ENCODE measurements at places on chromosomes 12 and 14.

- no peak for DNase-seq
Measured at GRCh38 chr14:78754059-78754458, 583.9 kb downstream of the NRXN3 start.

GRCh38 chr12:91622981-91623380 is 440.4 kb upstream of the DCN start:
- DNase-seq = no peak

GRCh38 chr12:30973175-30973574 is 46.6 kb downstream of the TSPAN11 start:
- DNase-seq = no peak

DNA sequence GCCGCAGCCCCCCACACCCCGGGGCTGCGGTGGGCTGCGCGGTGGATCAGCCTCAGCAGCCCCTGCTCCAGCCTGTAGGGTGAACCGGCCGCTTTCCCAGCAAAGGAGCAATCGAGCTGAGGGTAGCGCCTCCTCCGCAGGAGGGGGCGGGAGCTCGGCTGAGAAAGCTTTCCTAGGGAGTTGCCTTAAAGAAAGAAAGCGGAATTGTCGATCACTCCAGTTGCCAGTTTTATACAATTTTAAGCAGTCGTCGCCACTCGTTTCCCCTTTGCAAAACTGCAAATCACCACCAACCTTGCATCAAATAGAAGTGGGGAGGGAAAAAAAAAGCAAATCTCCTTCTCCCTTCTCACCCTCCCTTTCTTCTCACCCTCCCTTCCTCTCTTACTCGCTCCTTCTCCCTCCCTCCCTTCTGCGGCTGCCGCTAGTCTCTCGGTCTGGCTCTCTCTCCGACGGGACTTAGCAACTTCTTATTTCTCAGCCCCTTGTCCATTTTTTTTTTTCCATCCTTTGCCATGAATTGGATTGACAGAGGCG is at the start of gene PDE3A:
Gene PDE3A (plus strand): TSS at position 424 of the 537 bp plus-strand sequence. CDS start 748 bp downstream, outside the sequence.
- peak; percentile 37 for DNase-seq

DNA sequence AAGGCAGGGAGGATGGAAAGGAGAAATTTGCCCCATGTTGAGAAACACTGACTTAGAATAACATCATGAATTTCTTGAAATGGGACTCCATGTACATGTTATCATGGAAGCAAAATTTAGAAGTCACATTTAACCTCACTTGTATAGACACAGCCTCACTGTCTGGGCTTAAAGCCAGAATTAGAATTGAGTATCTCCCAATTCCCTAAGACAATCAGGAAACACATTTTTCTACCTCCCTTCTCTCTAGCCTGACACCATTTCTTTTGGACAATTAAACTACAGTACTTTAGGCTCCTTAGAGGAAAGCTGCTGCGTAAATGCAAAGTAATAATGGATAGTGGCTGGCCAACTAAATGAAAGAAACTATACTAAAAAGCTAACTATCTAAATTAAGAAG is 795.5 kb downstream of the C12orf50 start:
- no peak for DNase-seq

Data from SIG-M5 (cell line).